Progenitor cell of endocrine pancreas (in vitro differentiated cells): ENCODE measurements at places on chromosomes 1 and 21.

GRCh38 chr1:214386747-214387146 lies 105.8 kb downstream of the SMYD2 start:
- H3K36me3 ChIP-seq = peaks cover 28% of the 10 kb centered on the region
- no peak overlapping the region for H3K27ac ChIP-seq
- DNase-seq = no peak
- no peak overlapping the region for H3K4me3 ChIP-seq
- H3K27me3 ChIP-seq = no peaks in the 10 kb centered on the region
- H3K4me1 ChIP-seq = peaks cover 7% of the 10 kb centered on the region

GRCh38 chr21:35643176-35643575 lies 417.1 kb downstream of the SETD4 start:
- no peak overlapping the region for H3K27ac ChIP-seq
- no peak for DNase-seq
- no peaks in the 10 kb centered on the region for H3K36me3 ChIP-seq
- no peak overlapping the region for H3K4me3 ChIP-seq

- DNase-seq = no peak
- H3K36me3 ChIP-seq = peaks cover 18% of the 10 kb centered on the region
- H3K27ac ChIP-seq = no peak overlapping the region
- H3K27me3 ChIP-seq = peaks cover 13% of the 10 kb centered on the region
Measured at GRCh38 chr1:3389093-3389833, 65.2 kb upstream of the ARHGEF16 start.

DNA sequence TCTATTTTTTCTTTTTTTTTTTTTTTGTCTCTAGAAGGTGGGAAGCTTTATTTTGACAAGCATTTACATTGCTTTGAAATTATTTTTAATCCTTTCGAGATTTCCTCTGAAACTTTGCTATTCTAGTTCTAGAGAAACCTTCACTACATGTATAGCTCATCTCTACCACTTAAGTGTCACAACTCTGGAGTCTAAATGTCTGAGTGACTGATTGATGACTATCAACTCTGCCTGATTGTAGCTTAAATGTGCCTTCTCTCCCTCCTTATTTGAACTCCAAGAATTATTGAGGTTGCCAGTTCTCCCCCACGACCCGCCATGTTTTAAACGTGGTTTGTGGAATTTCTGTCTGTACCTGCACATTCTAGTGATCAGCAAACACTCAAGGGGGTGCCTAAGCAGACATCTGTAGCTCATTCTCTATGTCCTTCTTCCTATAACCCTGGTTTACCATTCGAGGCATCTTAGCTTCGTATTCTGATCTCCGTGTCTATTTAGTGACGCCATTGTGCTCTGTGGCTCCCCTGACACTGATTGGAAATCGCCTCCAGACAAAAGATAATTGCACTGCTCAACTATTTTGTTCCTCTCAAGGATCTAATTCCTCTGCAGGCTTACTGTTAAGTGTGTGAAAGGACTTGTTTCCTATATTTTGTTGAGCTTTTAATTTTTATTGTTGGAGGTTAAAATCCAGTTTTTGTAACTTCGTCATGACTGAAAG lies 1570.6 kb downstream of the BRINP3 start:
- H3K36me3 ChIP-seq = no peaks in the 10 kb centered on the region
- peaks cover 7% of the 10 kb centered on the region for H3K4me1 ChIP-seq
- no peak overlapping the region for H3K27ac ChIP-seq
- no peaks in the 10 kb centered on the region for H3K27me3 ChIP-seq

- H3K4me3 ChIP-seq = no peak overlapping the region
- no peaks in the 10 kb centered on the region for H3K4me1 ChIP-seq
- no peaks in the 10 kb centered on the region for H3K27me3 ChIP-seq
- no peak overlapping the region for H3K27ac ChIP-seq
- no peak for DNase-seq
- H3K36me3 ChIP-seq = peaks cover 8% of the 10 kb centered on the region
Measured at GRCh38 chr21:8998946-8999681, 1522.3 kb upstream of the TPTE start.

DNA sequence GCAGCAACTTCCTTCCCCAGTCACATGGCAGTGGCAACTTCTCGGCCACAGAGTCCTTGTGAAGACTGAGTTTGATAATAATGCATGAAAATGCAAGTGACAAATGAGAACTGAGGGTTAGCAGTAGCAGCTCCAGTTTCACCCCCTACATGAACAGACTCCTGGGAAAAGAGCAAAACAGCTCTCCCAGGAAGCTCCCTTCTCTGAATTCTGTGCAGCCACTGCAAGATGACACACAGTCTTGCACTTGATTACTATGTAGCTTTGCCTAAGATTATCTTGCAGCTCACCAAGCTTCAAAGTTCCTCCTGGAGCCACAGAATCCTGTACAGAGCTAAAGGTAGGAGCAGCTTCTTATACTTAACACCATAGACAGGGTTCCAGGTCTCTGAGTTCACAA lies 4.7 kb downstream of the PGBD5 start:
- H3K27me3 ChIP-seq = peaks cover 45% of the 10 kb centered on the region
- H3K36me3 ChIP-seq = peaks cover 8% of the 10 kb centered on the region
- no peak overlapping the region for H3K4me3 ChIP-seq

GRCh38 chr1:26075421-26076144 lies 8.2 kb upstream of the TRIM63 start:
- DNase-seq = no peak
- peaks cover 19% of the 10 kb centered on the region for H3K4me1 ChIP-seq
- H3K27me3 ChIP-seq = peaks cover 9% of the 10 kb centered on the region
- no peak overlapping the region for H3K27ac ChIP-seq
- no peak overlapping the region for H3K4me3 ChIP-seq

- H3K27me3 ChIP-seq = peaks cover 50% of the 10 kb centered on the region
- H3K27ac ChIP-seq = no peak overlapping the region
- no peaks in the 10 kb centered on the region for H3K36me3 ChIP-seq
- H3K4me3 ChIP-seq = no peak overlapping the region
- DNase-seq = peak; percentile 8
Measured at GRCh38 chr1:227949954-227950734, 2.4 kb upstream of the WNT9A start.

DNA sequence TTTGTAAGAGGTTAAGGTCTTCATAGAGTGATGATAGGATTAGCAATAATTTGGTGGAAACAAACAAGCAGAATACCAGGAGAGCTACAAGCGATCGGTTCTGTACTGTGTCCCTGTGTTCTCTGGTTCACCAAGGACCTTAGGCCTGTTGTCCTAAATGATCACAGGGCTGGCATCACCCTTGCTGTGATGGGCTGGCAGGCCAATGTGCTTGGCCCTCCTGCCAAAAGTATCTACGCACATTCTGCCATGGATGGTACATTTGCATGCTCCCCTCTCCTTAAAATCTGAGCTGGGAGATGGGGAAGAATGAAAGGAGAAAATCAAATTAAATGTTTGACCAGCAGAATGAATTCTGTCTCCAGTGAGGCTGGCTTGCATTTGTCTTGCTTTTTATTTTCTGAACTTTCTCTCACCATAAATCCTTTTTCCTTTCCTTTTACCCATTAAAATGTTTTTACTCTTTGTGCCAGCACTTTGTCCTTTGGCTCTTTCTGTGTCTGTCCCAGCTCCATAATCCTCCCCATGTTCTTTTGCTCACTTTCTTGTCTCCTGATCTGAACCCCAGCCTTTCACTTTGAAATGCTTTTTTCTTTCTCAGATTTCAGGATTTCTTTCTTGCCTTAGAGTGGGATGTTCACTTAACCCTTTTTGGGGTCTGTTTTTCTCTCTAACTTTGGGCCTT lies 51.7 kb downstream of the PBX1 start:
- H3K36me3 ChIP-seq = peaks cover 6% of the 10 kb centered on the region
- H3K27me3 ChIP-seq = no peaks in the 10 kb centered on the region
- no peak for DNase-seq
- peaks cover 79% of the 10 kb centered on the region for H3K4me1 ChIP-seq
- peak overlapping the region; percentile 98 for H3K27ac ChIP-seq
- peak overlapping the region; percentile 13 for H3K4me3 ChIP-seq

DNA sequence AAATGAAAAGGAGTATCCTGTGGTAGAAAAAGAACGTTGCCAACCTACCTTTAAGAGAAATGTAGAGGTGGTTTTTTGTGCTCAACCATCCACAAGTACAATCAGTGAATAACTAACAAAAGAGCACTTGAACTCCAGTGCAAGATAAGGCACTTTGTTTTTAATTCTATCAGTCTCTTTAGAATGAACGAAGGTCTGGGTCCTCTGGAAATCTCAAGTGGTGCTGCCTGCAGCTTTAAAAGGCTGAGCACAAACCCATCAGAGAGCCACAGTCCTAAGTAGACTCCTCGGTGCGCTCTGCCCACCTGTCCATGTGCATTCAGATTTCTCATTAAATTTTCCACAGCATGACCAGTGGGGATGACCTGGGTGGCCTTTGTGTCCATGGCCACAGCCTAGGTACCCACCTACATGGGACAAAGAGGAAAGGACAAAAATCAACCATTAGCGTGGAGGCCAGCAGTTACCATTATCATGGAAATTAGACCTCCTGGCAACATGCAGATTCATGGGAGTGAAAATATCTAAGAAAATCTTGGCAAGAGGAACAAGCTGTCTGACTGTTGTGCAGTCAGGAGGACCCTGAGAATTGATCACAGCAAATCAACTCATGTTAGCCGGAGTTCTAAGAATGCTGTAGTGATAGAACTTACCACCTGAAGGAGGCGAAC lies 9.4 kb downstream of the TRIM45 start:
- H3K27ac ChIP-seq = peak overlapping the region; percentile 26
- no peak for DNase-seq
- peaks cover 60% of the 10 kb centered on the region for H3K36me3 ChIP-seq

GRCh38 chr1:76865696-76866286 lies 1.5 kb upstream of the ST6GALNAC5 start:
- no peak overlapping the region for H3K4me3 ChIP-seq
- no peak for DNase-seq
- peaks cover 52% of the 10 kb centered on the region for H3K27me3 ChIP-seq
- H3K4me1 ChIP-seq = peaks cover 8% of the 10 kb centered on the region
- no peak overlapping the region for H3K27ac ChIP-seq
- H3K36me3 ChIP-seq = no peaks in the 10 kb centered on the region

- no peak overlapping the region for H3K27ac ChIP-seq
Measured at GRCh38 chr1:67525053-67525760, 95.0 kb upstream of the SERBP1 start.

GRCh38 chr1:222105861-222106260 lies 364.0 kb upstream of the DUSP10 start:
- H3K4me1 ChIP-seq = peaks cover 14% of the 10 kb centered on the region
- H3K27me3 ChIP-seq = peaks cover 7% of the 10 kb centered on the region
- DNase-seq = no peak
- H3K4me3 ChIP-seq = no peak overlapping the region
- H3K36me3 ChIP-seq = no peaks in the 10 kb centered on the region

DNA sequence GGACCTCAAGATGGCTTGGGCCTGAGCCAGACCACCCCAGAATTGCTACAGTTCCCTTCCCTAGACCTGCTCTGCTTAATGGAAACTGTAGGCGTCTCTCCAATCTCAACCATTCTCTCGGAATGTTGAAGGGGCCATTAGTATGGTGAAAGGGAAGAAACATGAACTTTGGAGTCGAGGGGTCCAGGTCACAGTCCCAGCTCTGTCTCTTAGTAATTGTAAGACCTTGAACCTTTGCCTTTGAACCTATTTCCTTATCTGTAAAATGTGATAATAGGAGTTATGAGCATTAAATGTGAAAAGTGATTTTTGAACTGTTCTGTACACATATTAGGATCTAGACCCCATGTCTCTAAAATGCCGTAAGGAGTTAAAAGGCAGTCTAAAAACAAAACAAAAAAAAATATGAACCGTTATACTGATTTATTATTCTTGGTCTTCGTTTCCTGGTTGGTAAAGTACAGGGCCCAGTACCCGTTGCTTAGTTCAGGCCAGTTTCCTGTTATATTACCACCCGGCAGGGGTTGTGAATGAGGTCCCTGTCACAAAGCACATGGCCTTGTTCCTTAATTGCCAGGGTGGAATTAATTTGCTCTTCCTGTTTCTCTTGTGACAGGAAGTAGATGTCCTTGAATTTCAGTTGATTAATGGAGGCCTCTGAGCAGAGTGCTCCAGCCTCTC lies 42.3 kb downstream of the TCEANC2 start:
- no peak for DNase-seq
- peaks cover 13% of the 10 kb centered on the region for H3K4me1 ChIP-seq
- H3K27me3 ChIP-seq = no peaks in the 10 kb centered on the region

GRCh38 chr1:97599447-97599846 lies 321.4 kb downstream of the DPYD start:
- no peaks in the 10 kb centered on the region for H3K27me3 ChIP-seq
- H3K27ac ChIP-seq = no peak overlapping the region
- DNase-seq = no peak
- H3K36me3 ChIP-seq = no peaks in the 10 kb centered on the region

DNA sequence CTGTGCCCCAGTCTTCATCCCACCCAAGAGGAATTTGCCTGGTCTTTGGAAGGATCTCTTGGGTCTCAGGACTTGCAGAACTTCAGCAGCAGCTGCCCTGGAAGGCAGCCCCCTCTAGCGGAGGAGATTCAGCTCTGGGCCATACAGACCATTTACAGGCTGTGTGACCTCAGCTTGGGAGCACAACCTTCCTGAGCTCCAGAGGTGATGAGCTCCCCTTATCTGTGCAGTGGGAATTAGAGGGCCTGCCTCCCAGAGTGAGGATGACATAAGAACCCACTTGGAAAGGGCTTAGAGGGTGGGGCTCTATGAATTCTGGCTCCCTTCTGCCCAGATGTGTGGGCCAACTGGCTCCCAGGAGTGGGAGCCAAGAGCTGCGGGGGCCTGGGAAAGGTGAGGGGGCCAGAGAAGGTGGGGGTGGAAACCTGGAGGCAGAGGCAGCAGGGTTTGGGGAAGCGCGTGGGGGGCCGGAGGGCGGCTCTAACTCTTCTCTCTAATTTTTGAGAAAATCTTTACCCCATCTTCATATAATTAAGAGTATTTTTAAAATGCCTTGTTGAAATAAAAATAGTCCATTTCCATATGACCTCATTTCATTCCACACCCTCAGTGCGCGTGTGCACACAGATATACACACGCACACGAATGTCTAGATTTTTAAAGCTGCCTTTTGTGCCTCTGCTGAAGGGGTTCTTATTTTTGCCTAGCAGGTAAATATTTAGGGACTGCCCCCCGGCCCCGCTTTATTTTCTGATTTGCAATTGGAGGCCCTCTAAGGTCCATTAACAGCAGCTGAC lies 21.5 kb downstream of the EPHB2 start:
- H3K4me3 ChIP-seq = no peak overlapping the region
- no peaks in the 10 kb centered on the region for H3K27me3 ChIP-seq
- peaks cover 2% of the 10 kb centered on the region for H3K36me3 ChIP-seq
- peaks cover 5% of the 10 kb centered on the region for H3K4me1 ChIP-seq
- no peak overlapping the region for H3K27ac ChIP-seq
- no peak for DNase-seq

DNA sequence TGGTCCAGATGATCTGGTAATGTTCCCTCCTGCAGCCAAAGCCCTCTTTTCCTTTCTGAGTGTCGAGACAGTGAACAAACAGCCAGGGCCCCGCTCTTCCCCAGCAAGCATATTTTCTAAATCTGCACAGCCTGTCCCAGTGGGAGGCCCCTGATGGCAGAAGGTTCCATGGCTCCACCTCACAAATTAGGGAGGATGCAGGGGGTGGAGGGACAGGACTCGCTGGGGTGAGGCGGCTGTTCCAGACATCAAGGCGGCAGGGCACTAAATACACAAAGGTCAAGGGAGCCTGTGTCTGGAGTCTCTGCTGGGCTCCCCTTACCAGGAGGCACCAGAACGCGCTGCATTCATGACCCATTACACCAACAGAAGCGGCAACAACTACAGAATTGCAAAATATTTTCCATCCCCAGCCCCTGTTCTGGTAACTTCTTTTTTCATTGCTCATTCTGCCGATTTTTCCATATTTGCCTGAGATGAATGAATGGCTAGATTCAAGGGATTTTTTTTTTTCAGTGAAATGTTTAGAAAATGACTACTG lies 27.0 kb upstream of the PRELP start:
- peaks cover 30% of the 10 kb centered on the region for H3K27me3 ChIP-seq
- H3K4me3 ChIP-seq = no peak overlapping the region
- H3K4me1 ChIP-seq = peaks cover 13% of the 10 kb centered on the region
- no peak for DNase-seq
